CD8-positive, alpha-beta memory T cell (primary cell): ENCODE measurements at places on chromosomes 2 and 18. TPM values are rescaled to one million over a fixed set of nuclear protein-coding genes. Genes with fewer than 3 reads are reported as not detected.
A peak's percentile ranks its signal among the peaks of the same experiment; 100 is the strongest.

Gene FBXO15
- 1.3 TPM for polyA plus RNA-seq

Gene TMEM178A
- polyA plus RNA-seq: not detected

Gene NPPC
- not detected for polyA plus RNA-seq

Gene DSG2
- polyA plus RNA-seq: 0.03 TPM

Gene EXOC6B
- 2.1 TPM for polyA plus RNA-seq

Gene CD8B2
- polyA plus RNA-seq: 10.2 TPM

Gene RTN4
- polyA plus RNA-seq: 100 TPM

Gene EGR4
- polyA plus RNA-seq: not detected

DNA sequence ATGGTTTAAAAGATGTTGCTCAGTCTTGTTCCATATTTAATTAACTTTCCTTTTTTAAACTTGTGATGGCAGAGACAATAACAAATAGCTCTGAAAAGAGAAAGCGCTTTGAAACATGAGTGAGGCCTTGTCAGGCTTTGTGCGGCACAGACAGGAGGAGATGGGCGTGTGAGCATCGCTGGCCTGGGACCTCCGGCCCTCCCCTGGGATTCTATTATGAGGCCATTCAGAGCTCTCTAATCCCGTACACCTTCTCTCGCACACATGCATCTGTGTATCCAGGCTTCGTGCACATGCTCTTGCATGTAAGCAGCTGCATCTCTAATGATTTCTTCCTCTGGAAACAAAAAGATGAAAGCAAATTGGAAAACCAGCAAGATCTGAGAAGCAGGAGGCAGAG is 313.7 kb downstream of the ZNF521 start:
- DNase-seq: no peak
- H3K4me3 ChIP-seq: no peak overlapping the region
- H3K4me1 ChIP-seq: no peaks in the 10 kb centered on the region
- no peaks in the 10 kb centered on the region for H3K27me3 ChIP-seq
- H3K36me3 ChIP-seq: no peaks in the 10 kb centered on the region

DNA sequence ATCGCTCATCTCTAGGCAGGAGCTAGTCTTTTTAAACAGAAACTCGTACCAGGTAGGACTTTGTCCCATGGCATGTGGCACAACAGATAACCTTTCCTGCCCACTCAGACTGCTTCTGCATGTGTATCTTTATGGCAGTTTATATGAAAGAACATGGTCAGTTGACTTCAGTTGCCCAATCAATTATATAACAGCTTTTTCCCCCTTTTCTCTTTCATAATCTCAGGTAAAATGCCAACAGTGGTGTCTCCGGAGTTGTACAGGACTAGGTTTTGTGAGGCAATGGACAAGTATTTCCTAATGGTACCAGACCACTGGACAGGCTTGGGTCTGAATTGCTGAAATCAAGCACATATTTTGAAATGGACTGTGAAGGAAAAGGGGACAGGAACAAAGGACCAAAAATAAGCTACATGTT is 51.6 kb upstream of the PTH2R start:
- H3K27ac ChIP-seq: no peak overlapping the region
- H3K27me3 ChIP-seq: no peaks in the 10 kb centered on the region
- H3K4me3 ChIP-seq: no peak overlapping the region

GRCh38 chr2:20558391-20559150 is 92.3 kb downstream of the HS1BP3 start:
- no peak overlapping the region for H3K27ac ChIP-seq
- no peak overlapping the region for H3K4me3 ChIP-seq
- no peak for DNase-seq
- H3K27me3 ChIP-seq: no peaks in the 10 kb centered on the region

DNA sequence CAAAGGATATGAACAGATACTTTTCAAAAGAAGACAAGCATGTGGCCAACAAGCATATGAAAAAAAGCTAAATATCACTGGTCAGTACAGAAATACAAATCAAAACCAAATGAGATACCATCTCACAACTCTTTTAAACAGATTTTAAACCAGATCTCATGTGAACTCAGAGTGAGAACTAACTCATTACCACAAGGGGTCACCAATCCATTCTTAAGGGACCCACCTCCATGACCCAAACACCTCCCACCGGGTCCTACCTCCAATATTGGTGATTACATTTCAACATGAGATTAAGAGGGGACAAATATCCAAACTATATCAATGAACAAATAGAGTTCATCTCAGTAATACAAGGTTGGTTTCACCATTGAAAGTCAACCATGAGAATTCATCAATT is 319.8 kb upstream of the GULP1 start:
- H3K27ac ChIP-seq: no peak overlapping the region
- no peaks in the 10 kb centered on the region for H3K4me1 ChIP-seq
- no peak overlapping the region for H3K4me3 ChIP-seq
- DNase-seq: no peak
- H3K27me3 ChIP-seq: no peaks in the 10 kb centered on the region
- no peaks in the 10 kb centered on the region for H3K36me3 ChIP-seq

DNA sequence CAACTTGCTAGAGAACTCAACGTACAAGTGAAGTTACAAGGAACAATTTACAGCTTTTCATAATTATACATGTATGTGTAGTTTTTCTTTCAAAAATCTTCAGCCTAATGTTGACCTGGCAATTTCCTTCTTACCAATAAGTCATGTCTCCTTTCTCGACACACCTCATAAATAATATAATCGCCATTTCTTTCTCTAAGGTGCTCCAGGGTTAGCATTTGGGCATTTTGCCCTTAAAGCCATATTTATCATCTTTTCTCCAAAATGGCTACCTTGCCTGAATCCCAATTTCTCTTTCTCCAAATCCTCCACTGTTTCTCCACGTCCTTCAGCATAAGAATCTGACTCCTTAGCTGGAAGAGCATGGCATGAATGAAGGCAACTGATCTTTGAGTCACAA is 50.3 kb upstream of the RAB27B start:
- H3K36me3 ChIP-seq: no peaks in the 10 kb centered on the region
- H3K4me1 ChIP-seq: no peaks in the 10 kb centered on the region
- no peak for DNase-seq
- no peak overlapping the region for H3K27ac ChIP-seq
- H3K27me3 ChIP-seq: no peaks in the 10 kb centered on the region

DNA sequence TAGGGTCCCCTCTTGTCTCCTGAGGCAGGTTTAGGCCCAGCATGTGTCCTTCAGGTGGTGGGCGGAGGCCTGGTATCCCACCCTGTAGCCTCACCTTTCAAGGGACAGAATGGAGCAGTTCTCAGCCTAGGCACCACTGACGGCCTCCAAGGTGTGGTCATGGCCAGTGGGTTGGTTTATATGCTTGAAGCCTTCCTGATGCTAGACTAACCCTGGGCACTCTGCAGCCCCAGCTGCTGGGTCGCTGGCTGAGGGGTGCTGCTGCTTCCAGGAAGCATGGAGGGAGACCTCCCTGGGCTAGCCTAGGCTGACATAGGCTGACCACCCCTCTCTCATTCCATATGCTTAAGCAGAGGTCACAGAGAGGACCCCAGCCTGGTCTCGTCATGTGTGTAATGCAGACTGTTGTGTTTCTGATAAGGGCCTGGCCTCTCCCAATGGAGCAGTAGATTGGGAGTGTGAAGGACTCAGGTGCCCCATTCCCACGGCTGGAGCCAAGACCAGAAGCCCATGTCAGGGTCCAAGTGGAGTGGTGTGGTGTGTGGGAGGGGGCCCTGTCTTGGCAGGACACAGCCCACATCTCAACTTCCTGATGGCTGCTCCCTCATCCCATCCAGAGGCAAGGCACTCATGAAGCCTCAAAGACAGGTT is 206.6 kb downstream of the DYSF start:
- H3K4me1 ChIP-seq: no peaks in the 10 kb centered on the region
- no peaks in the 10 kb centered on the region for H3K36me3 ChIP-seq
- H3K27ac ChIP-seq: no peak overlapping the region

DNA sequence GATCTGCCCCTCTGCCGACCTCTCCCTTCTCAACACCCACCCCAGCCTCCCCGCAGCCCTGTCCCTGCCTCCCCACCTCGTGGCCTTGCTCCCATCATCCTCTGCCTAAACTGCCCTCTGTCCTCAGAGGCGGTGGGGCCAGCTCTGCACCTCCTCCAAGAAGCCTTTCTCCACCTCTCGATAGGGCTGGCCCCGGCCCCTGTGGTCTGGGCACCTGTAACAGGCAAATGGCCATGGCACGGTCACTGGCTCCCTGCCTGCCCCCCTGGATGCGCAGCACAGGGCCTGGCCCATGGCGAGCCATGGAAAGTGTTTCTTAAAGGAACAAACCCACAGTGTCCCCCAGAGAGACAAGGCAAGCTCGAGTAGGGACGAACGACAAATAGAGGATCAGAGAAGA is 42.0 kb downstream of the MYO7B start:
- H3K27me3 ChIP-seq: peaks cover 3% of the 10 kb centered on the region
- peaks cover 7% of the 10 kb centered on the region for H3K4me1 ChIP-seq
- no peak overlapping the region for H3K4me3 ChIP-seq
- no peaks in the 10 kb centered on the region for H3K36me3 ChIP-seq
- DNase-seq: no peak

DNA sequence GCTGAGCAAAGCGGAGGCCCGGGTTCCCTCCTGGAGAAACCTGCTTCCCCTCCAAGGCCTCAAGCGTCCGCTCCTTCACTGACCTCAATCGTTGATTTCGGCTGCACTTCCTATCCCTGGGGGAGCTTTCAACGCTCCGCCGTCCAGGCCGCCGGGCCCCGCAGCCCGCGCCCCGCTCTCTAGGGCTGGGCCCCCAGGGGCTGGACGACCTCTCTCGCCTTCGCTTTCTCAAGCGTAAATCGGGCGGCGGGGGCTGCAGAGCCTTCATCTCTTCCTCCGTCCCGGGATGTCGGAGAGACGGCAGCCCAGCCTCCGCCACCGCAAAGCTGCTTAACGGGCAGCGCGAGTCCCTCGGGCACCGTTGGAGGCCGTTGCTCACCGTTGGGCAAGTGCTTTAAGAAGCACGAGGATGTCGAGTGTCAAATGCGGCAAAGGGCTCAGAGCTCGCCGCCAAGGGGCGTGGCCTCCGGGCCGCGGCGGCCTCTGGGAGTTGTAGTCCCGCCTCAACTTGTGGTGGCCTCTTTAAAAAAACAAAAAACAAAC is 8.5 kb downstream of the HES6 start:
- no peaks in the 10 kb centered on the region for H3K27me3 ChIP-seq
- H3K27ac ChIP-seq: no peak overlapping the region
- peak; percentile 76 for DNase-seq
- H3K4me3 ChIP-seq: peak overlapping the region; percentile 52
- no peaks in the 10 kb centered on the region for H3K36me3 ChIP-seq
- H3K4me1 ChIP-seq: peaks cover 10% of the 10 kb centered on the region

GRCh38 chr2:197010200-197011020 is 83.9 kb upstream of the PGAP1 start:
- no peak overlapping the region for H3K4me3 ChIP-seq
- no peak overlapping the region for H3K27ac ChIP-seq
- no peaks in the 10 kb centered on the region for H3K4me1 ChIP-seq
- H3K27me3 ChIP-seq: no peaks in the 10 kb centered on the region
- no peak for DNase-seq
- H3K36me3 ChIP-seq: peaks cover 70% of the 10 kb centered on the region

DNA sequence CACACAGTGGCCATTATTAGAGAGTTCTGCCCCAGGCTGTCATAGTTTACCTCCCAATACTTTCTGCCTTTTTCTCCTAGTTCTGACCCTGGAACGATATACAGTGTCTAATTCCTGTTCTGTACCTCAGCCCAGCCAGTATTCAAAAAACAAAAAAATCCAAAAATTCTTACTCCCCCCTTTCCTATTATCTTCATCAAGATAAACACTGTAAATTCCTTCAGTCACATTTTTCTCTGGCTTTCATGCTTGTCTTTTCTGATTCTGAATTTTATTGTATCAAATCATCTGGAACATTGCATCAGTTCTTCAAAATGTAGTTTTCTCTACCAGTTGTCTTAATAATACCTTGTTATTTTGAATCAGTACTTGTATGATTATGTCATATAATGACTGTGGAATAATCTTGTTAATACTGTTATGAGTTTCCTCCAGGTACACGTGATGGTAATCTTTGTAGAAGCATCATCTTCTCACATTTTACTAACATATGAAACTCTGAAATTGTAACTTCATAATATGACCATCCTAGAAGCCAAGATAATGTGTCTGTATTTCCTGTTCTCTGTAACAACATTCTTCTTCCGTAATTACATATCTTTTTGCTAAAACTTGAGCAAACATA is 79.0 kb upstream of the NOSTRIN start:
- H3K4me3 ChIP-seq: no peak overlapping the region
- H3K27me3 ChIP-seq: no peaks in the 10 kb centered on the region
- DNase-seq: no peak
- H3K4me1 ChIP-seq: peaks cover under 1% of the 10 kb centered on the region

DNA sequence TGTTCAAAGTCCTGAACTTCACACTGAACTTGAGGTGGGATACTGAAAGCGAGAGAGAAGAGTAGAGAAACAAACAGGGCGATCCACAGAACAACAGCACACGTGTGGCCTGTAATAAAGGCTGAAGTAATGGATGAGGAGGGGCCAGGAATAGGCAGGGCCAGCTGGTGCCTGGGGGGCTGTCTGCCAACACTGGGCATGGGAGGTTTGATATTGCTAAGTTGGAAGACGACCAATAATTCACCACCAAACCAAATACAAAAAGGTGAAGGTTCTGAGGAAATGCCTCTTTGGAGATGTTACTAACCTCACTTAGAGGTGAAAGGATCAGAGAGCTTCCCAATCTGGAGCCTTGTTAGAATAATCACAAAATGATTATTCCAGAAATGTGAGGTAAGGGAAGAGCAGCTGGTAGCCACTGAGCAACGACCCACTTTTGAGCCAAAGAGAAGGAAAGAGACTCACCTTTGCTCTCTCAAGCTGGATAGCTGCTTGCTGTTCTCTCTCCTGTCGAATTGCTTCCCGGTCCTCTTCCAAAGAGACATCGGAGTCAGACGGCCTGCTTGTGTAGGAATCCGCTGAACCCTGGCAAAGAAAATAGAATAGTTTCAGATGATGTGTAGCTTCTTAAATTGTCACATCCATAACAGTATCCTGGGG is 54.7 kb upstream of the ARL5A start:
- H3K4me1 ChIP-seq: no peaks in the 10 kb centered on the region
- H3K27me3 ChIP-seq: no peaks in the 10 kb centered on the region
- H3K27ac ChIP-seq: no peak overlapping the region
- DNase-seq: no peak
- H3K4me3 ChIP-seq: no peak overlapping the region

DNA sequence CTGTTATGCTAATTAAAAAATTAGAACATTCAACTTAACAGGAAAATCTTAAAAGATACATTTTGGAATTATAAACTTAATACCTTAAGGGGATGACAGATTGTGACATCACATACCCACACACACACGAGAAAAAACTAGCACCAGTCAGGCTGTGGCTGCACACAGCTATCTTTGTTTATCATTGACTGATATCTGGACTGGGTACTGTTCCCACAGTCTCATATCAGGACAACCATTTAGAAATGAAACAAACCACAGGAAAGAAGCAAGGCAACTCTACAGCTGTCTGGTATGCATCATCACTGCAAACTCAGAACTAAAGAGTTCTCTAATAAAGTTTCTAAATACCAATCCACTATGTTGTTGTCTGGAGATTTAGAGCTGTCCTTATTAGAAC is 210.9 kb upstream of the SMAD7 start:
- no peaks in the 10 kb centered on the region for H3K4me1 ChIP-seq
- no peaks in the 10 kb centered on the region for H3K27me3 ChIP-seq
- H3K27ac ChIP-seq: no peak overlapping the region
- DNase-seq: no peak
- H3K36me3 ChIP-seq: no peaks in the 10 kb centered on the region
- no peak overlapping the region for H3K4me3 ChIP-seq
